ENCODE measurements at places on chromosomes 11 and 22.

- peak; percentile 56 for DNase-seq
Measured at GRCh38 chr22:20566420-20567260, 59.2 kb downstream of the MED15 start.

DNA sequence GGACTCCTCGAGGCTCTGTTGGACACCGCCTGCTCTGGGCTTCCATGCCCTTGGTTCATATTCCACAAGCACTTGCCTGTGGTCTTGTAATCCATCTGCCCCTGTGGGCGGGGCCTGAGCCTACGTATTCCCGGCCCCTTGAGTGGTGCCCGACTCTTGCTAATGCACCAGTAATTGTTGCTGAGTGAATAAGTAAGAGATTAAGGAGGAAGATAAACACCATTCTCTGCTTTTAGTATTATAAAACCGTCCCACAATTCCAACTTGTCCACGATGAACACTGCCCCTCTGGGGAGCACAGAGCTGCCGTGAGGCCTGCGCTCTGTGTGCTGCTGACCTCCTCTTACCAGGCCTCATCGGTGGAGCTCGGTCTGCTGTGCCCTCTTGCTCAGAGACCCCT, 50.3 kb downstream of the MICAL2 start:
- no peak for DNase-seq

GRCh38 chr22:50576070-50576469, 2.2 kb downstream of the CPT1B start:
- no peak for DNase-seq

GRCh38 chr11:126992065-126992803, 8.3 kb downstream of the KIRREL3 start:
- no peak for DNase-seq

DNA sequence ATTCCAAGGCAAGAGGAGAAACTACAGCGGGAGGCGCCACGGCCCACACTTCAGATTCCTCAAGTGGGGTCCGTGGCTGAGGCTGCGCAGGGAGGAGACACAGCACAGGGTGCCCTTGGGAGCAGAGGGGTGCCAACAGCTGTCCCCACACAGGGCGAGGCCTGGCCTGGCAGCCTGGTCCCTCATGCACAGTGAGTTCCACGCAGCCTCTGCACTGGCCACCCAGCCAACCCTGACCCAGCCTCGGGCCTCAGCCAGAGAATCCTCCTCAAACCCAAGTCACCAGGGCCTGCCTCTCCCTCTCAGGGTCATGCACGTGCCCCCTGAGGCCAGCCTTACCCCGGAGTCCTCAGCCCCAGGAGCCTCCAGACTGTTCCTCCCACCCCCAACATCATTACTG, 22.4 kb upstream of the MOB2 start:
- DNase-seq = peak; percentile 13

DNA sequence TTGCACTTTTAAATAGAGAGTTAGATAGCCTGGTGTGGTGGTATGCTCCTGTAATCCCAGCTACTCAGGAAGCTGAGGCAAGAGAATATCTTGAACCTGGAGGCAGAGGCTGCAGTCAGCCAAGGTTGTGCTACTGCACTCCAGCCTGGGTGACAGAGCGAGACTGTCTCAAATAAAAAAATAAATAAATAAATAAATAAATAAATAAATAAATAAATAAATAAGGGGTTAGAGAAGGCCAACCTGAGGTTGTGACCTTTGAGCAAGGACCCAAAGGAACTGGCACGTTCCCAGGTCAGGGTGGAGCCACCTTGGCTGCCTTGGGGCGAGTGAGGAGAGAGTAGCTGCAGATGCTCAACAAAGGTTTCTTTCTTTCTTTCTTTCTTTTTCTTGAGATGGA, 65.3 kb upstream of the TENM4 start:
- no peak for DNase-seq

DNA sequence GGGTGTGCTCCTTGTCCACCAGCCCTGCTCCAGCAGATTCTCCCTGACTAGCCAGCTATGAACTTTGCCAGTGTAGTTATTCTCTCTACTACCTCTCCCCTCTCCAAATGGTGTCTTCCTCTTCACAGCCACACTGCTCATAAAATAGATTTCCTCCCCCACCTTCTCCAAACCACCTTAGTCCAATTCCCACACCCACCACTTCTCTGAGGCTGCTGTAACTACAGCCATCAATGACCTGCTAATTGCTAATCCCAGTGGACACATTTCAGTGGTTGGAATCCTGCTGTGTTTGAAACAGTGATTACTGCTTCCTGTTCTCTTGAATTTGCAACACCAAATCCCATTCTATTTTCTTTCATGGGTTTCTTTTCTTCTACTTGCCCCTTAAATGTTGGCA, 23.4 kb downstream of the SYT9 start:
- DNase-seq = no peak

GRCh38 chr22:39478441-39478850, 21.6 kb downstream of the MGAT3 start:
- DNase-seq = no peak

DNA sequence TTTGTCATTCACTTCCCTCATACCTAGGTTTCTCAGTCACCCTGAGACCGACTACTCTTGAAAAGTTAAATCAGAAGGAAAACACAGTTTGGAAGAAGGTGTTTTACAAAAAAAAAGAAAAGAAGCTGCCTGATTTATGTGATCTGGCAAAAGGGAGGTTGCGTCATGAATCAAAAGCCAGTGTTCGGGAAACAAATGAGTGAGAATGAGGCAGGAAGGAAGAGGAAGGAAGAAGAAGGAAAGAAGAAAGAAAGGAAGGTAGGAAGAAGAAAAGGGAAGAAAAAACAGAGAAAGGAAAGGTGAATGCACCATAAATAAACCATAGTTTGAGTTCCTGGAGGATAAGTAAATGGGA, 314.6 kb downstream of the BLID start:
- DNase-seq = no peak

DNA sequence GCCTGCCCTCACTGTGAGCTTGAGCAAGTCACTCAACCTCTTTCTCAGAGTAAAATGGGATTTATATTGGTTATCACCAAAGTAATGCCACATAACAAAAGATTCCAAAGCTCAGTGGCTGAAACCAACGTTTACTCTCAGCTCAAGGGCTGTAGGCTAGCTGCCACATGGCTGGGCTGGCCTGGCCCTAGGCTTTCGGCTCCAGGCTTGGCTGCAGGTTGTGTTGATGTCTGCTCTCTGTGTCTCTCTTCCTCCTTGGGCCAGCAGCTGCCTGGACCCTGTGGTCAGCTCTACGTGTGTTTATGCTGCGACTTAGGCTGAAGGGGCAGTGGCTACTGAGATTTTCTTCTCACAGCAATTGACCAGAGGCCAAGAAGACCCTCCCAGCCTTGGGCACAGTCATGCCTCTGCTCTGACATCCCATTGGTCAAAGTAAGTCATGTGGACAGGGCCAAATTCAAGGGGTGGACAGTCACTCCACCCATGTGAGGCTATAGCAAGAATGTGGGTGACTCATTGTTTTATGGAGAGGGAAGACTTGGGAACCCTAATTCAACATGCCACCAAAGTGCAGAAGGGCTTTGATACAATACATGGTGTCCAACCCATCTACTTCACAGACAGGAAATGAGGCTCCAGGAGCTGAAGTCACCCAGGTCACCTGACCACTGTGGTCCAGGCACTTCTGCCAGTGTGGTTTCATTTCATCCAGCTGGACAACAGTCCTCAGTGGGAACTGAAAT, 90.6 kb downstream of the TSPAN18 start:
- DNase-seq = no peak

DNA sequence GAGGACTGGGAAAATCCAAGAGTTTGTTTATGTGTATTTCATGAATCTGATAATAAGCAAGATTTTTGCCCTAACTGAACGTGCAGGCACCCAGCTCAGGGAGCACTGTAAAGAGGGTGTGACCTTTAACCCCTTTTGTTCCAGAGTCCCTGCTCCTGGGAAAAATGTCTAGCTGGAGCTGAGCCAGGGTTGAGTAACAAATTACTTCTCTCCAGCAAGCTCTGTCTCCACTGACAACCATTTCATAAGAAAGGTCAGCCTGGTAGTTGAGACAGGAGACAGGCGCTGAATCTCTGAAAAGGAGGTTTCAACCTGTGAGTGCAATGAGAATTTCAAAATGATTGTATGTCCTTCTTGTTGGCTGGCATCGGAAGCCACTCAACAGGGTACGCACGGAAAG, 156.4 kb upstream of the NARS2 start:
- DNase-seq = no peak

- no peak for DNase-seq
Measured at GRCh38 chr11:119149018-119149785, at the start of gene ABCG4. ABCG4 (plus strand) TSS chr11:119149052; CDS start chr11:119149966, 914 bp downstream.

GRCh38 chr11:99244613-99245012, 223.9 kb downstream of the CNTN5 start:
- DNase-seq = no peak

DNA sequence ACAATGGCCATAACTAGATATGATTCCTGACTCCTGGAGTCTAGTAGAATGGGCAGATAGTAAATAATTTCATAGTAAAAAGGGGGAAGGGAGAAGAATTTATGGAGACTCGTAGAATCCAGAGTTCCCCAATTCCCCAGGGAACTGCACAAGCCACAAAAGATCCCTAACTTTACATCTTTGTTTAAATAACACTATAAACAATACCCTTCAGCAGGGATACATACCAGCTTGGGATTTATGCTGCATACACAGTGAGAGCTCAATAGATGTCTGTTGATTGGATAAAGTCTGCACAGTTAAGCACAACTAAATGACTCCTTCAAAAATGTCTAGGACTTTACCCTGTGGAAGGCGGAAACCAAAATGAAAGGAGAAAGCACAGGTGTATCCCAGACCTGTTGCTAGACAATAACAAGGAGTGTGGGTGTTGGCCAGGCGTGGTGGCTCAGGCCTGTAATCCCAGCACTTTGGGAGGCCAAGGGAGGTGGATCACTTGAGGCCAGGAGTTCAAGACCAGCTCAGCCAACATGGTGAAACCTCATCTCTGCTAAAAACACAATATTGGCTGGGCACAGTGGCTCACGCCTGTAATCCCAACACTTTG, 6.8 kb downstream of the SLC35F2 start:
- no peak for DNase-seq

Measured in left cardiac atrium (tissue), 4 donors.